ENCODE measurements at places on chromosomes 5 and 9.
A peak's percentile ranks its signal among the peaks of the same experiment; 100 is the strongest.

- no peak for DNase-seq
These were observed 157.3 kb upstream of the EPB41L4A start for GRCh38 chr5:112576298-112576925.

- no peak for DNase-seq
These were observed 357.5 kb downstream of the CAAP1 start for GRCh38 chr9:26535151-26535550.

GRCh38 chr5:124297826-124298225 is 448.6 kb downstream of the ZNF608 start:
- DNase-seq = no peak

GRCh38 chr5:121182788-121183490 is 668.7 kb upstream of the FTMT start:
- DNase-seq = no peak

GRCh38 chr9:110768886-110769285 is 100.3 kb downstream of the MUSK start:
- no peak for DNase-seq

- DNase-seq = no peak
These were observed 25.8 kb downstream of the AFAP1L1 start for GRCh38 chr5:149297340-149298025.

DNA sequence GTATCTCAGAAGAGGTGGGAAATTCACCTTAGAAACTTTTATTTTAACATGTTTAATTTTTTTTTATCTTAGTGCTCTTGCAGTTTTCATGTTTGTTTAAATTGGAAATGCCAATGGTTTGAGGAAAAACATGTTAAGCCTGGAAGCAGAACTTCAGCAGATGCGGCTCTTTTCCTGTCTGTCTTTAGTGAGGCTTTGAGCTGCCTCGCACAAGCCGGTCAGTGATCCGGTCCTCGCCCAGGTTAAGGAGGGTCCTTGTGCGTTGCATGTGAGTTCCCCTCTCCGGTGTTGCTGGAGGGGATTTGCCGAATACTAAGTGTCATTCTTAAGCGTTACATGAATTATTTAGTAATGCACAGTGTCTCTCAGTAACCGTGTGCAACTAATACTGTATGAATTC is 9.4 kb upstream of the PLEKHG4B start:
- DNase-seq = no peak

DNA sequence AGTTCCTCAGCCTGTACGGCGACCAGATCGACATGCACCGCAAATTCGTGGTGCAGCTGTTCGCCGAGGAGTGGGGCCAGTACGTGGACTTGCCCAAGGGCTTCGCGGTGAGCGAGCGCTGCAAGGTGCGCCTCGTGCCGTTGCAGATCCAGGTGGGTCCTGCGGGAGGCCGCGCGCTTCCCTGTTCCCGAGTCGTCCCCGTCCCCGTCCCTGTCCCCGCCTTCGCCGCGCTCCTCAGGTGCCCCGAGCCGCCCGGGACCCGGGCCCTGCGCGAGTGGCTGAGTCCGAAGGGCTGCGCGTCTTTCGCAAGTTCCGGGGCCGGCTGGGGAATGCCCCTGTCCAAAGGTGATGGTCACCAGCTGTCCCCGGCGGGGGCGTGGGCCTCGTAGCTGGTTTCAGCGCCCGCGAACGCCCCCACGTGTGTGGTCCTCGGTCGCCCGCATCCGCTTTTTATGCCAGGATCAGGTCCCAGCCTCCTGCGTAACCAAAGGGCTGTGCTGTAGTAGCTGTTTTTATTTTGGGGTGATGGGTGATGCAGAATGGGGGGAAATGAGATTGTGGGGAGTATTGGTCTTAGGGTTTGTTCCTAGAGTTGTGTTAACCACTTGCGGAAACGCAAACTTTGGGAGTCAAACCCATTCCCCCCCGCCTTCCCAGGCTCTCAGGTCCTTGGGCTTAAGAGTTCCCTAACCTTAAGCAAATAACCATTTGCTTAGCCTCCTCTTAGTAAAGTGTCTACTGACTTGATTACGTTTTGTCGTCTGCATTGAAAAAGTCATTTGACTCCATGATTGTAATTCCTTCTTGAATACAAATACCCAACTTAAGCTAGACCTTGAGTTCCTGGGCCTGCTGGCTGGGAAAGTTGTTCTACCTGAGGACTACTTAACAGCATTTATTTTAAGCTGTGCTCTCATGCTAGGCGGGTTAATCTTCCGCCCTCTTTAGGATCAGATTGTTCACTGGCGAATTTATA is 663 bp downstream of the ISOC1 start:
- DNase-seq = no peak

DNA sequence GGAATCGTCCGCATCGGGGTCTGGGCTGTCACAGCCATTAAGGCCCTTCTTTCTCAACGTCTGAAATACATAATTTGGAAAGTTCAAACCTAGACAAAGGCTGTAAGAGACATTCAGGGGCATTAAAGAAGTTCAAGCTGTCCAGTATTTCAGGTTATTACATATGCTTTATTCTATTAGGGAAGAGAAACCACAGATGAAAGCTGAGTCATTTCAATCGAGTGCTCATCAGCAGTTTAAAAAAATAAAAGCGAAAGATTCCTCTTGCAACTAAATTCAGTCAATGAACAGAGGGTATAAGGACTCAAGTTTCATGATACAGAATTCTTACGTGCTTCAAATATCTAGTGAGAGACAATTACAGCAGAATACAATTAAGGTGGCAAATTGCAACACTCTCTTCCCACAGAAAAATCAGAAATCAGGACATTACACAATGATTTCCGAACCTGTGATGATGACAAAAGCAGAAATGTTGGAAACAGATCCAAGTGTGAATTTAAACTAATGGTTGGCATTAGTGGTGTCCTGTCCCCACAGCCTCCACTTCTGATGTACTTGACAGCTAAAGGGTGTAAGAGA is 121.6 kb downstream of the MEF2C start:
- DNase-seq = no peak

DNA sequence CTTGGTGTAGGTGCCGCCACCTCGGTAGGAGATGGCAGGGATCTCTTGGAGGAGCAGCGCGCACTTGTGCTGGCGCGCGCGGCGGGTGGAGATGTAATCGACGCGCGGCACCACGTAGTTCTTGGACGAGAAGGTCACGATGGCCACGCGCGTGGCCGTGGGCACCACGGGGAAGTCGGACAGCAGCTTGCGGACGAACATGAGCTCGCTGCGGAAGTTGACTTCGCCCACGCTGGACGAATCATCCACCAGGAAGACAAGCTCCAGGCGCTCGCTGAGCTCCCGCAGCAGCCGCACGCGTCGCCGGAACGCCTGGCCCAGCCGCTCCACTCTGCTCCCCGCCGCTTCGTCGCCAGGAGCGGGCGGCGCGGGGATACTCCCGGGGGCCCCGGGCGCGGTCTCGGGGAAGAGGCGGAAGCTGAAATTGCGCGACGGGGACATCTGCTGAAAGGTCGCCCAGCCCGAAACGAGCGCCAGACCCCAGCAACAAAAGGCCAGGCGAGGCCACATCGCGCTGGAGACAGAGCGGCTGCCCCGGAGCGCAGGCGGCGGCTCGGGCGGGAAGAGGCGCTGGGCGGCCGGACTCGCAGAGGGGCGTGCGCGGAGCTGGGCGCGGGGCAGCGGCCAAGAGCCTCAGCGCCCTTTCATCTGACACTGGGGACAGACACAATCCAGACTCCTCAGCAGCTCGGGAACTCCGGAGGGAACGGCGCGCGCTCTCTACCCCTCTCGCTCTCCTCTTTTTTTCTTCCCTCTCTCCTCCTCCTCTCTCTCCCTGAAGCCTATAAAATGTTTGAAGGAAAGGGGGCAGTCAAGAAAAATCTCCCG is at the start of gene SVEP1:
SVEP1 (minus strand) TSS at position 708 of the 828 bp plus-strand sequence; CDS start at position 510, 198 bp downstream.
- DNase-seq = peak; percentile 24

GRCh38 chr5:66634601-66635000 is 38.4 kb downstream of the MAST4 start:
- no peak for DNase-seq

DNA sequence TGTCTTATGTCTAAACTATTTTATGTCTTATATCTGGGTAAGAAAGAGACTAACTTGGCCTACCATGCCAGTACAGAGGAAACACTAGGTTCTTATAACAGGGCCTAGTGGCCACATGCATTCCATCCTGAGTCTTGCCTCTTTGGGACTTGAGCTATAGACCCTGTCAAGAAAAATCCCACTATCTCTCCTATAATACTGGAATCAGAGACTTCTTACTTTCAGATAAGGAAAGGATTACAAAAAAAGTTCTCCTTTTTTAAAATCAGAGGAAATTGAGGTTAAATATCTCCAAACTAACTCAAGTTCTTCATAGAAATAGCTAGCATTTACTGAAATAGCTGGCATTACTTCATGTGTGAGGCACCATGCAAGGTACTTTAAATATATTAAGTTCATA is 34.3 kb downstream of the PTGER4 start:
- DNase-seq = no peak

GRCh38 chr5:39194466-39195136 is 24.8 kb downstream of the FYB1 start:
- DNase-seq = no peak

- DNase-seq = no peak
These were observed 175.5 kb upstream of the TUT7 start for GRCh38 chr9:86529496-86530275.

DNA sequence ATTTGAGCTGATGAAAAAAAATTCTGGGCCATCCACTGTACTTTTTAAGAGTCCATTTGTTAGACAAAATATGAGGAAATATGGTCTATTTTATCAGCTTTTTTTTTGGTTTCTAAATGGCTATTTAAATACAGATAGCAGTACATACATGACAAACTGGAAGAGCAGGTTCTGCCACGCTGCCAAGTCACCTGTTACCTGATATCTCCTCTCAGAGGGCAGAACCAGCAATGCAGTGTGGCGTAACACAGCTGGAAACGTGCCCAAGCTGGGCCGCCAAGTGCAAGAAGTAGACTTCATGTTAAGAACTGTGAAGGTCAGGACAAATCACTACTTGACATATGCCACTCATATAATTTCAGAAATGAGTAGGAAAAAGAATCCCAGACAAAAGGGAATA is 8.1 kb downstream of the MCIDAS start:
- DNase-seq = peak; percentile 77

DNA sequence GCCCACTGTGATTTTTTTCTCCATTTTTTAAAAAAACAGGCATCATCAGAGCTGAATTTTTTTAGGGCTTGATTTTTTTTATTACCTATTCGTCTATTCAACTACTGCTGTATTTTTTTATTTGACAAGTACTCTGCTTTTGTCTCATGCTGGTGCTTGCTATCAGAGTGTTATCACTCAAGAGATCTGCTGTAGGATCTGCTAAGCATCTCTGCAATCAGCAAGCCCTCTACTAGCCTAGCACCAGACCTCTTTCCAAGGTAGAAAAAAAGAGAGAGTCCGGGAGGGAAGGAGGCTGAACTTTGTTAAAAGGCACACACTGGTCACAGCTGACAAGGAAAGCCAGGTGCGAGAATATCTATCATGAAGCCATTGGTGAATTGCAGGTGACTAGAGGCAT is 413.8 kb upstream of the CCNH start:
- no peak for DNase-seq

DNA sequence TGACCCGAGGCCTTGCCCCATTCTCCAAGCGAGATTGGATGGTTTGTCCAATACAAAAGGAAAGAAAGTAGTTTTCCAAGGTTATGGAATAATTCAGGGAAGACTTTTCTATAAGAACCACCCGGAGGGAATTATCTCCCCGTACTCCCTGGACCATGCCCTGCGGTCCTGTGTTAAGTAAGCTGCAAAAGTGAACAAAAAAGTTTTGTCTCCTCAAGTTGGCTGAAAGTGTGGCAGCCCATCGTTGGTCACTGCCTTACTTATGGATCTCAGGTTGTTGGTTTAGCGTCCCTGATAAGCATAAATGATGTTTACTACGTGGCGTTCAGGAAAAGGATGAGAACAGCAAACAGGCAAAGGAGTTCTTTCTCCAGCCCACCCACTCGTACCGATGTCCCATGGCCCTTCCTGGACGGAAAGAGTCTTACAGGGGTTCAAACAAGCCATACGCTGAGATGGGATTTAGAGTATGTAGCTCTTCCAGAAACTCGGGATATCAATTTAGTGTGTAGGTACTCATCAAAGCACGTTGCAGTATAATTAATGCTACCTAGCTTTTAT is 413 bp upstream of the AUH start:
- DNase-seq = no peak

- DNase-seq = no peak
These were observed 362.9 kb downstream of the ADGRV1 start for GRCh38 chr5:90921418-90921973.

DNA sequence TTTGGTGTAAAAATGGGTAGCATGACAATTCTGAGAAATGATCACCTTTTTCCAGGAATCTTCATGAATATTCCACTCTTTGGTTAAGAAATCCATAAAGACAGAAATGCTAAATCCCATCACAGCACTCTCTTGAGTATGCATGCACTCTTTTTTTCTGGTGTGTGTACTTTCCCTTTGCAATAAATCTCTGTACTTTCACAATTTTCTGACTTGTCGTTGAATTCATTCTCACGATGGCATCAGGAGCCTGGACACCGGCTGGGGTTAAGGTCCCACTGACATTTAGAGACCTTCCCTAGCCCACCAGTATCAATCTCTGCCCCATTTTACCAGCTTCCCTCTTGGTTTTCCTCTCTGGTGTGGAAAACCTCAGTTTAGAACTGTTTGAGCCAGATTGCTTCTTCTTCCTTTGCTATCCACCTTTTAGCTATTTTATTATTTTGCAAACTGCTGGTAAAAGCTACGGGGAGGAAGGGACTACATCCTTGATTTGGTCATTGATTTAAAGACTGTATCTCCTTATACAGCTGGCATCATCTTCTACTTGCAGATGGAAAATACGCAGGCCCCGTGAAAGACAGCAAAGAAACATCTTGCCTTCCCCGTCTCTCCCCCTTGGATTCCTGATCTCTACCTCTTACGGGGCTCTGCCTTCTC is 59.9 kb upstream of the ZFR start:
- no peak for DNase-seq

- no peak for DNase-seq
These were observed 378.9 kb downstream of the ELAVL2 start for GRCh38 chr9:23447166-23447565.

DNA sequence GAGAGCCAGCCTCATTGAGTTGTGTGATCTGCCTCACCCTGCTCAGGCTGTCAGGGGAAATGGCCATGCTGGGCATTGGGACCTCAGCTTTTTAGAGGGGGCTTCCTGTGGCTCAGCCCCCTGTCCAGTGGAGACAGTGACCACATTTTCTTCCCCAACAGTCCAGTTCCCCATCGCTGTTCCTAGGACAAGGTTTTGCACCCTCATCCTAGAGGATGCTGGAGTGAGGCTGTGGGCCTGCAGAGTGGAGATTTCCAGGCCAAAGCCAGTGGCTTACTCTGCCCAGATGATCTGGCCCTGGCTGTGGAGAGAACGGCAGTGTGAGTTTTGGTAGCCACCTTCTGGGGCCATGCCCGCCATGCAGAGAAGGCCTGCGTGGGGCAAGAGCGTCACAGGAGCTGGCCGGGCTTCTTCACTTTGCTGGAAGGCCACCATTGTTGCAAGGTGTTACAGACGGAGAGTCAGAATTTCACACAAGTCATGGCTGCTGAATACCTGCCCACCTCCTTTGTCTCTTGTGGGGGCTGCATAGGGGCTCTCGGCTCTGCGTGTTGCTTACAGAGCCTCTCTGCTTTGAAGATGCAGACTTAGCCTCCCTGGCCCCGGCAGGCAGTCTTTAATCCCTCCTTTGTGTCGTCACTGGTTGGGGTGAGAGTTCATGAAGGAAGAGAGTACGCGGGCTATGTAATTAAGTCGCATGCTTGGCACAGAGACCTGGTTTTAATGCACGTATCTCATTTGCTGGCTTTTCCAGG is 35.2 kb upstream of the PITX1 start:
- DNase-seq = no peak

GRCh38 chr5:10868956-10869355 is 107.9 kb upstream of the DAP start:
- DNase-seq = no peak

All from NCI-H2171 (cell line).